ENCODE measurements at places on chromosomes 3 and 15. TPM values are rescaled to one million over a fixed set of nuclear protein-coding genes. Genes with fewer than 3 reads are reported as not detected.

DNA sequence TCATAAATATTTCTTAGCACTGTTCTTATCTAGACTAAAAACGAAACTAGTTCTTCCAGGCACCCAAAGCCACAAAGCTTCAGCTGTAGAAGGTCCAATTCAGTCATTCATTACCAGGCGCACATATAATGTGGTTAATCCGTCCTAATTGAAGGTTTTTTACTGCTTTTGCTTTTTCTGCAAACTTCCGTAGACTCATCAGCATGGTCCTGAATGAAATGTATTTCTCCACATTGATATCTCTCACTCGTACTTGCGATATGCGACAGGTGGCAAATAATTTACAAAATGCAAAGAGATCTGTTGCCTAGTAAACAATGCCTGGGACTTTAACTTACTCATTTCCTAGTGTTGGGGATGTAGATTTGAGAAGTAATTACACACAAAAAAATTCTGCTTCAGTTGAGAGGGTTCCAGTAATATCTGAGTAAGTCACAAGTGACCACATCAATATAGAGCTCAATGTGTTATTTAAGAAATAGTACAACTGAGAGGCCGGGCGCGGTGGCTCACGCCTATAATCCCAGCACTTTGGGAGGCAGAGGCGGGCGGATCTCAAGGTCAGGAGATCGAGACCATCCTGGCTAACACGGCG is 75.0 kb upstream of the MBNL1 start:
- H3K27me3 ChIP-seq: no peaks in the 10 kb centered on the region
- DNase-seq: no peak
- no peaks in the 10 kb centered on the region for H3K36me3 ChIP-seq
- no peak overlapping the region for H3K4me3 ChIP-seq
- H3K27ac ChIP-seq: peak overlapping the region; percentile 87

- H3K4me1 ChIP-seq: no peaks in the 10 kb centered on the region
- DNase-seq: no peak
Observed at GRCh38 chr3:150778793-150779401, 15.9 kb upstream of the SIAH2 start.

DNA sequence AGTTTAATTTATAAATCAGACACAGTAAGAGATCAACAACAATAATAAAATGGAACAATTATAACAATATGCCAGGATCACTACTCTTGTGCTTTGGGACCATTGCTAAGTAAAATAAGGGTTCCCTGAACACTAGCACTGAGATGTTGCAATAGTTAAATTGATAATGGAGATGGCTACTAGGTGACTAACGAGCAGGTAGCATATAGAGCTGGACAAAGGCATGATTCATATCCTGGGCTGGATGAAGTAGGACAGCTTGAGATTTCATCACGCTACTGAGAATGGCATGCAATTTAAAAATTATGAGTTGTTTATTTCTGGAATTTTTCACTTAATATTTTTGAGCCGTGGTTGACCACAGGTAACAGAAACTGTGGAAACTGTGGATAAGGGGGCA is 20.7 kb upstream of the MYZAP start:
- no peak for DNase-seq
- H3K4me1 ChIP-seq: peaks cover 18% of the 10 kb centered on the region
- H3K27ac ChIP-seq: no peak overlapping the region
- no peaks in the 10 kb centered on the region for H3K36me3 ChIP-seq
- no peaks in the 10 kb centered on the region for H3K27me3 ChIP-seq

GRCh38 chr3:153221748-153222162 is 59.7 kb downstream of the RAP2B start:
- peak; percentile 80 for DNase-seq
- H3K27me3 ChIP-seq: no peaks in the 10 kb centered on the region
- no peaks in the 10 kb centered on the region for H3K4me1 ChIP-seq
- peak overlapping the region; percentile 11 for H3K4me3 ChIP-seq
- H3K27ac ChIP-seq: peak overlapping the region; percentile 46

DNA sequence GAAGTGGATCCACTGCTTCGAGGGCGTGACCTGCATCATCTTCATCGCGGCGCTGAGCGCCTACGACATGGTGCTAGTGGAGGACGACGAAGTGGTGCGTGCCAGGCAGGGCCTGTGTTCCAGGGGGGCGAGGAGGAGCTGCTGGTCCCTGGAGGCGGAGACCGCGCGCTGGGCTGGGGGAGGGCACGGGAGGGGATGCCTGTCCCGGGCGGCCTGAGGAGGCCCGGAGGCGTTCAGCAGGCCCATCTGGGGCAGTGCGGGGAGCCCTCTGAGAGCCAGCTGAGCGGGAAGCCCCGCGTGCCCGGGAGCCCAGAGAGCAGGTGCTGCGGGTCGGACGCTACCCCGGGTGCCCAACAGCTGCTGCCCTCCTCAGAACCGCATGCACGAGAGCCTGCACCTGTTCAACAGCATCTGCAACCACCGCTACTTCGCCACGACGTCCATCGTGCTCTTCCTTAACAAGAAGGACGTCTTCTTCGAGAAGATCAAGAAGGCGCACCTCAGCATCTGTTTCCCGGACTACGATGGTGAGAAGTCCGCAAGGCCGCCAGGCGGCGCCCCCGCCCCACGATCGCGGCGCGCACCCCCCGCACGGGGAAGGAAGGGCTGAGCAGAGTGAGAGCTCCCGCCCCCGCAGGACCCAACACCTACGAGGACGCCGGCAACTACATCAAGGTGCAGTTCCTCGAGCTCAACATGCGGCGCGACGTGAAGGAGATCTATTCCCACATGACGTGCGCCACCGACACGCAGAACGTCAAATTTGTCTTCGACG is 2.9 kb downstream of the GNAT1 start:
- peaks cover 62% of the 10 kb centered on the region for H3K27me3 ChIP-seq
- H3K4me1 ChIP-seq: peaks cover 24% of the 10 kb centered on the region
- peak; percentile 81 for DNase-seq
- no peak overlapping the region for H3K27ac ChIP-seq
- H3K36me3 ChIP-seq: no peaks in the 10 kb centered on the region
- H3K4me3 ChIP-seq: no peak overlapping the region

- H3K4me3 ChIP-seq: peak overlapping the region; percentile 69
- no peaks in the 10 kb centered on the region for H3K27me3 ChIP-seq
- peaks cover 32% of the 10 kb centered on the region for H3K4me1 ChIP-seq
- H3K27ac ChIP-seq: peak overlapping the region; percentile 89
Observed at GRCh38 chr15:90929246-90930019, 2.9 kb downstream of the HDDC3 start.

DNA sequence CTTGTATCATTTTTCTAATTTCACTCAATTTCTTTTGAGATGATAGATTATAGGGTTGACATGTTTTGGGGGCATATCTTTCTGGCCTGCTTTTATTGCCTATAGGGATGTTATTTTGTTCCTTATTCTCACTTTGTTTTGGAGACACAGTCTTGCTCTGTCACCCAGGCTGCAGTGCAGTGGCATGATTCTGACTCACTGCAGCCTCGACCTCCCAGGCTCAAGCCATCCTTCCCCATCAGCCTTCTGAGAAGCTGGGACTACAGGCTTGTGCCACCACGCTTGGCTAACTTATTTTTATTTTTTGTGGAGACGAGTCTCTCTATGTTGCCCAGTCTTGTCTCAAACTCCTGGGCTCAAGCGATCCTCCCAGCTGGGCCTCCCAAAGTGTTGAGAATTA is 72.8 kb upstream of the FAN1 start:
- no peaks in the 10 kb centered on the region for H3K27me3 ChIP-seq
- H3K36me3 ChIP-seq: no peaks in the 10 kb centered on the region

- H3K4me1 ChIP-seq: peaks cover 33% of the 10 kb centered on the region
- H3K27ac ChIP-seq: no peak overlapping the region
- no peaks in the 10 kb centered on the region for H3K36me3 ChIP-seq
- DNase-seq: peak; percentile 76
- H3K27me3 ChIP-seq: no peaks in the 10 kb centered on the region
Observed at GRCh38 chr3:87225659-87226058, 1.4 kb upstream of the CHMP2B start.

DNA sequence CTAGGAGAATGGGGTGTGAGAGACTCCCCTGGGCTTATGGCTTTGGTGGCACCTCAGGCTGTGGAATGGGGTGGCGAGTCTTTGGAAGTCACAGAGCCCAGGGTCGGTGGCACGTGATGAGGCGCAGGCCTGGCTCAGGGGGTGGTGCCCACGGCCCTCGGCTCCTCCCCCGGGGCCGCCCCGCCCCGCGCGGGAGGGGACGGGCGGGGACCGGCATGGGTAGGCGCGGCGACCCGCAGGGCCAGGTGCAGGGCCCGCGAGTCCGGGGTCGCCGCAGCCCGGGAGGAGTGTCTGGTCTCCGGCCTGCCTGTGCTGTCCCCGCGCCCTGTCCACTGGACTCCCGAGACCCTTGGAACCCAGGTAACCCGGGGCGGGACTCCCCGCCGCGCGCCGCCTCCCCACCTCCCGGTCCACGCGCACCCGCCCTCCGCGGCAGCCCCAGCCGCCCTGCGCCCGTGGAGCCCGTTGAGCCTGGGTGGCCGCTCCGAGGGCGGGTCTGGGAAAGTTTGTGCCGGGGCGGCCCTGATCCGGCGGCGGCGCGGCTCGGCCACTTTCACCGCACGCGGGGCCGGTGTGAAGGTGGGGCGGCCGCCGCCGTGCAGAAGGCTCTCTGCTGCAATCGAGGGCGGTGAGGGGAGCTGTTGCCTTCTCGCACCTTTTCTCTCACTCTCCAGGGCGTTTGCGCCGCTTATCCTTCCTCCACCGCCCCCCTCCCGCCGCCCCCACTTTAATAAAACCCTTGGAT is at the start of gene PAQR5:
PAQR5 (plus strand) TSS at position 216 of the 745 bp plus-strand sequence. CDS start 61,169 bp downstream, outside the sequence.
- H3K4me3 ChIP-seq: peak within 1 kb of the TSS; percentile 50
- H3K36me3 ChIP-seq: no peaks in the 10 kb centered on the region
- peaks cover 12% of the 10 kb centered on the region for H3K4me1 ChIP-seq
- H3K27ac ChIP-seq: no peak within 1 kb of the TSS
- DNase-seq: no peak

GRCh38 chr15:70768257-70768883 is 5.0 kb upstream of the UACA start:
- H3K4me1 ChIP-seq: no peaks in the 10 kb centered on the region
- H3K36me3 ChIP-seq: no peaks in the 10 kb centered on the region
- H3K27me3 ChIP-seq: no peaks in the 10 kb centered on the region
- H3K4me3 ChIP-seq: no peak overlapping the region
- H3K27ac ChIP-seq: no peak overlapping the region
- DNase-seq: no peak

DNA sequence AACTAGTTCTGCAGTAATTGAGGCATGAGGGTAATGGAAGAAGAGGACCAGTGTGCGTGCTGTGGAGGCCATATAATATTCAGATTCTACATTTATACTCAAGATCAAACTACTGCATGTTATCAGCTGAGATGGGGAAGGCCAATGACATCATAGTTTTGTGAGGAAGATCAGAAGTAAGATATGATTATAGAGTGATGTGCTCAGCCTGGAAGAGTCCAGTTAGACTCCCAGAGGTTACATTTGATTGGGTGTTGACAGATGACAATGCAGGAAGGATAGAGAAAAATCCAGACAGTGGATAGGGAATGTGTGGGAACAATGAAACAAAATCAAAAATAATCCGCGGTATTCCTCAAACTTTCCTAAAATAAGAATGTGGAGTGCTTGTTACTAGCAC is 35.4 kb downstream of the GOLIM4 start:
- H3K4me3 ChIP-seq: no peak overlapping the region
- H3K27me3 ChIP-seq: no peaks in the 10 kb centered on the region
- no peak for DNase-seq
- H3K27ac ChIP-seq: no peak overlapping the region
- H3K4me1 ChIP-seq: peaks cover 9% of the 10 kb centered on the region
- H3K36me3 ChIP-seq: no peaks in the 10 kb centered on the region

GRCh38 chr15:50247819-50248655 is 17.5 kb downstream of the HDC start:
- DNase-seq: no peak
- H3K27ac ChIP-seq: no peak overlapping the region
- H3K4me3 ChIP-seq: no peak overlapping the region

DNA sequence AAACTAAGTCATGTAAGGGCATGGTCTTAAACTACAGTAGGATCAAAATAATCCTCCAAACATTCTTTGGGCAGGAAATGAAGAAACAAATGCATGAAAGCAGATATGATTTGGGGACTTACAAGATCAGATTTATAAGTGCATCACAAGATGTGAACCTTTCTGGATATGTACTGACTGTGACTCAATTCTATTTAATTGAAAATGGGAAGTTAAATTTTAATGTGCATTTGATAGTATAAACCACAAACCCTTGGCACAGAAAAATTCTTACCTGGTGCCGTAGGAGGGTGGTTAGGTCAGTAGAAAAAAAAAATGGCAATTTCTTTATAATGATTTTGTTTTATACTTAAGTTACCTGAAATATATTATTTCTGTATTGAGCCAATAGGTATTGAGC is 262.5 kb upstream of the TGFBR2 start:
- no peak for DNase-seq
- no peaks in the 10 kb centered on the region for H3K36me3 ChIP-seq
- H3K4me1 ChIP-seq: peaks cover 21% of the 10 kb centered on the region
- H3K27ac ChIP-seq: no peak overlapping the region
- no peaks in the 10 kb centered on the region for H3K27me3 ChIP-seq
- H3K4me3 ChIP-seq: no peak overlapping the region

DNA sequence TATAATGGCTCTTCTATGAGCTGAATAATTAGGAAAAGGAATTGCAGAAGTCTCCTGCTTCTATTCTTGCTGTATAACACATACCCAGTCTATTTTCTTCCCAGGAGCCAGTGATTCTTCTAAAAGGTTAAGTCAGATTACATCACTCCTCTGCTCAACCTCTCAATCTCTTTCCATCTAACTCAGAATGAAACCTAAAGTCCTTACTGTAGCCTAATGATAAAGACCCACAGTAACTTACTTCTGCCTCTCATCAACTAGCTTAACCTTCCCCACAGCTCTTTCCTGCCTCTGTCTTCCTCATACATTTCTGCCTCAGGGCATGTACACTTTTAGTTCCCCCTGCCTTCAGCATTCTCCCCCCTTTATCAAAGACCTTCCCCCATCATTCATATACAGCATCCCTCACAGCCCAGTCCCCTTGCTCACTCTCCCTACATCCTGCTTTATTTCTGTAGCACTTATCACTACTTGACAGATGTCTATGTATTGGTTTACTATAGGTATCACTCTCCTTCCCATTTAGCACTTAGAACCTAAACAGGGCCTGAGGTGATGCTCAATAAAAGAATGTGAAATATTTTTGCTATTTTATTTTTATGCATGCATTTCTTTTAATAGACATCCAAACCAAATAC is 28.5 kb upstream of the CMTM6 start:
- no peak for DNase-seq
- H3K36me3 ChIP-seq: no peaks in the 10 kb centered on the region
- H3K4me3 ChIP-seq: no peak overlapping the region
- H3K4me1 ChIP-seq: no peaks in the 10 kb centered on the region

DNA sequence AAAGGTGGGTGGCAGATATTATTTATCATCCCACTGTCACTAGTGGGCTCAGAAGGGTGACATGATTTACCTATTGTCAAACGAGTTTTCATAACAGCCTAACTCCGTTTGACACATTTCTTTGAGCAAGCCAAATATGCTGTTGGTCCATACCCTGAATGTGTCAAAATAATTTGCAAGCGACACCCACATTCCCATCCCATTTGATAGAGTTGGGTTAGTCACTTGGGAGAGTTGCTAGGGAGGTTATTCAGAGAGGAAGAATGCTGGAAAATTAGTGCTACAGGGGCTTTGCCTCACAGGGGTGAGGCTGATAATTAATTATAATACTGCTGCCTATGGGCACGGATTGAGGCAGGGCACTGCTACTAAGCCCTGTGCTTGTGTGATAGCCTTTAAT is 98.5 kb upstream of the FHIT start:
- no peak for DNase-seq
- H3K27ac ChIP-seq: no peak overlapping the region
- H3K36me3 ChIP-seq: no peaks in the 10 kb centered on the region

The SEMA3G gene
- total RNA-seq: 5.4 TPM

The TMEM207 gene
- total RNA-seq: not detected

The CYP1A2 gene
- total RNA-seq: not detected

The ANKRD34C gene
- under 0.01 TPM for total RNA-seq

All from sigmoid colon (tissue), 7 donors.